PC-9 (cell line): ENCODE measurements at places on chromosomes 6 and 20.

- DNase-seq = no peak
These were observed 106.8 kb downstream of the CDK19 start for GRCh38 chr6:110708295-110708950.

GRCh38 chr20:52294106-52294628 lies 102.6 kb upstream of the ZFP64 start:
- DNase-seq = no peak

GRCh38 chr6:138307816-138308730 lies 69.6 kb upstream of the SMIM28 start:
- no peak for DNase-seq

DNA sequence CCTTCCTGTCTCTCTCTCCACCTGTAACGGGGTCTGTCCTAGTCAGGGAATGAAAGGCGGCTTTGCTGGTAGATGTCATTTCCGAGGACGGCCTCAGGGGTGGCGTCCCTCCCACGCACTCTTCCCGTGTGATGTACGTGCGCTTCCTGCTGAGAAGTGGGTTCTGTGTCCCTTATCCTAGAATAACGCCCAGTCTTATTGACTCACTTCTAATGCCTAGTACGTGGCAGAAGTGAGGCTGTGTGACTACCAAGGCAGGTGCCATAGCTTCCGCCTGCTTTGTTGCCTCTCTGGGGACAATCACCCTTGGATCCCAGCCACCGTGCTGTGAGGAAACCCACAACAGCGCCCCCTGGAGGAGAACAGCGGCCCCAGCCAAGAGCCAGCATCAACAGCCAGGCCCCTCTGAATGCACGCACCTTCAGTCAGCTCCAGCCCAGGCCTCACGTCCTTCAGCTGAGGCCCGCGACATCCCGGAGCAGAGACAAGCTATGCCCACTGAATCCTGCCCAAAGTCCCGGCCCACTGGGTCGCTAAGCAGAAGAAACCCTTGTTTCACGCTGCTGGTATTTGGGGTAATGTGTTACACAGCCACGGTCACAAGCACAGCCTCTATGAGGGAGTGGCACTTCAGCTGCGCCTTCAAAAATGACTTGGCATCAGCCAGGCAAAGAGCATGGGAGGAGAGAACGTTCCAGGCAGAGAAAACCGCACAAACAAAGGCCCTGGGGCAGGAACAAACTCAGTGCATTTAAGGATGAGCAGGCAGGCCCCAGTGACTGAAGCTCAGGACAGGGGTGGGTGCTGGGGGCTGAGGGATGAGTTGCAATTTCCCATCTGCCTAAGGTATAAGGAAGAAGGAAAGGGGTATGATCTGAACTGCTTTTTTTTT lies 224.2 kb downstream of the NFATC2 start:
- DNase-seq = no peak

DNA sequence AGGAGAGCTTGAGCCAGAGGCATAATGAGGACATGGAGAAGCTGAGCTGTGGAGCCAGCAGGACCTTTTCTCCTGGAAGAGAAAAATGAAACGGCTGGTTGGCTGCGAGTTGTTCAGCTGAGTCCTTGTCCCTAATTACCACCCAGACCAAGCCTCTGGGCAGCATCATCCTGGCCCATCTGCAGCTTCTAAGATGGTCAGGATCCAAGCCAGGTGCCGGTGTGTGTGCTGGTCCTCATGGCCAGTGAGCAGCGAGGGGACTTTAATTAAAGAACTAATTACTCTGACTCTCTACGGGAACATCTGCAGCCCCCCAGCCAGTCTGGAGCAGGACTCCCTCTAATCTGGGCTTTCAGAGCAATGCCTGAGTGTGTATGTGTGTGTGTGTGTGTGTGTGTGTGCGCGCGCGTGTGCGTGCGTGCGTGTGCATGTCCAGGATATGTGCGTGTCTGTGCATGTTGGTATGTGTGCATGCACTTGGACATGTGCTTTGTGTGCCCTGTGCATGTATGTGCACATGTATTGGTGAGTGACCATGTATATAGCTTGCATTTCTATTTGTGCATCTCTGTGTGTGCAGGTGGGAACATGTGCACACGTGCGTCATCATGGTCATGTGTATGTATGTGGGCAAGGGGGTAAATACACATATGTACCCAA lies 173.9 kb downstream of the DHX35 start:
- DNase-seq = no peak

DNA sequence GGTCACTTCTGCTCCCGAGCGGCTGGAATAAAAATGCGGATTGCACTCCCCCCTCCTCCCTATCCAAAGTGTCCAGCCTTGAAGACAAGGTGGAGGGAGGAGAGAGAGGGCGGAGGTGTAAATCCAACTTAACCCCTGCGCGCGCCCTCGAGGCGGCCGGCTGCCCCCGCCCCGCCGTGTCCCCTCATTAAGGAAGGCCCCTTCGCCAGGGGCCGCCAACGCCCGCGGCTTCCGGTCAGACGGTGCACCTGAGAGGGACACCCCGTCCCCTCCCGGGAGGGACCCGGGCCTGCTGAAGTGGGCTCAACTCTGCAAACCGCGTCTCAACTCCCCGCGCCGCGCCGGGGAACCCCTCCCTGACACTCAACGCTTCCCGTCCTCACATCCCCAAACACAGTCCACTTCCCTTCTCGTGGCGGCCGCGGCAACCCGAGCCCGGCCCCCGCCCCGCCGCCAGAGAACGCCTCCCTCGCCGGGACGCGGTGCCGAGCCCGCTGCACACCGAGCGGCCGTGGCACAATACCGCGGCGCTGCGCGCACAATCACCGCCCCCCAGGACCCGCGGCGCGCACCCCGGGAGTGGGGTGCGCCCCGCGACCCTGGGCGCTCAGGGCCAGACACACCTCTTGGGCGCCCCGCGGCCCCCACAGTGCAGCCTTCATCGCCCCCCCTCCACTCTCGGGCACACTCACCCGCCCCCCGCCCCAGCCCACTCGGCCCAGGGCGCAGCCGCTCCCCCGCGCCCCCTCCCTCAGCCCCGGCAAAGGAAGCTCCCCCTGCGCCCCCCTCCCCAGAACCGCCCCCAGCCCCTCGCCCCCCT lies 102.5 kb downstream of the NOL4L start:
- peak; percentile 34 for DNase-seq

GRCh38 chr6:6191476-6191875 lies 129.0 kb downstream of the F13A1 start:
- no peak for DNase-seq

DNA sequence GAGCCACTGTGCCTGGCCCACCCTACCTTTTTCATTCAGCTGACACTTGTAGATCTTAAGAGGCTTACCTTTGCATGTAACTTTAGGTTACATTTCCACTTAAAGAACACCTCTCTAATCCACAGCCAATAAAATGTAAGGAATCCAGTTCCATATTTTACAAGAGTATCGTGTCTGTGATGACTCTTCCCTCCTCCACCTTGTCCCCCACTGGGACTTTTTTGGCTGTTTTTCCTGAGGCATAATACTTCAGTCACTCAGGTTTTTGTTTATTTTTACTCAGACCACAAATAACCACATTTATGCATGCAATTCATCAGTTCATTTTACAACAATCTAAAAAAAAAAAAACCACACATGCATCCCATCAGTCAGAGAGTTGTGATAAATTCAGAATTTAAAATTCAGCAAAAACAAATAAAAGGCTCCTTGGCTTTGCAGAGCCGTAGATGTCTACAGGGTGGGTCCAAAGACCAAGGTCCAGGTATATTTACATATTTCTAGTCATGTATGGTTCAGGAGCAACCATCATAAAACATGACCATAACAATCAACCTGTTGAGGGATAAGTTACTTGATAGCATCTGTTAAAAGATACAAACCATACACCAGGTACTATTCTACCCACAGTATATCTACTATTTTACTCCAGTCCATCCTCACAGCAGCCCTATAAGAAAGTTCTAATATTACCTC lies 9.9 kb downstream of the ATXN1 start:
- DNase-seq = no peak

DNA sequence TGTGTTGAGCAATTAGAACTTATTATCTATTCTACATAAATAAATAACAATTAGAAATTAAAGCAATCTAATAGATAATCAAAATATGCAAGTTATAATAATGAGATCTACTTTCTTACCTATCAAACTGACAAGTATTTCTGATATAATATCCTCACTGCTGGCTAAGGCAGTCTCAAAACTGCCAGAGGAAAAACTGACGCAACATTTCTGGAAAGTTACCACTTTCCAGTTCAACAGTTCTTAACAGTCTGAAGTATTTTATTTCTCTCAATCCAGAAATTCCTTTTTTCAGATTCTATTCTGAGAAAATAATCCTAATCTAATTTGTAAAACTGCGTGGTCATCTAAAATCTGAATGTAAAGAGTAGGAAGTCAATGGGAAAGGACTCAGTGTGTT lies 121.0 kb downstream of the TRDN start:
- DNase-seq = no peak

- no peak for DNase-seq
These were observed 23.1 kb downstream of the FKBP5 start for GRCh38 chr6:35665573-35665972.

DNA sequence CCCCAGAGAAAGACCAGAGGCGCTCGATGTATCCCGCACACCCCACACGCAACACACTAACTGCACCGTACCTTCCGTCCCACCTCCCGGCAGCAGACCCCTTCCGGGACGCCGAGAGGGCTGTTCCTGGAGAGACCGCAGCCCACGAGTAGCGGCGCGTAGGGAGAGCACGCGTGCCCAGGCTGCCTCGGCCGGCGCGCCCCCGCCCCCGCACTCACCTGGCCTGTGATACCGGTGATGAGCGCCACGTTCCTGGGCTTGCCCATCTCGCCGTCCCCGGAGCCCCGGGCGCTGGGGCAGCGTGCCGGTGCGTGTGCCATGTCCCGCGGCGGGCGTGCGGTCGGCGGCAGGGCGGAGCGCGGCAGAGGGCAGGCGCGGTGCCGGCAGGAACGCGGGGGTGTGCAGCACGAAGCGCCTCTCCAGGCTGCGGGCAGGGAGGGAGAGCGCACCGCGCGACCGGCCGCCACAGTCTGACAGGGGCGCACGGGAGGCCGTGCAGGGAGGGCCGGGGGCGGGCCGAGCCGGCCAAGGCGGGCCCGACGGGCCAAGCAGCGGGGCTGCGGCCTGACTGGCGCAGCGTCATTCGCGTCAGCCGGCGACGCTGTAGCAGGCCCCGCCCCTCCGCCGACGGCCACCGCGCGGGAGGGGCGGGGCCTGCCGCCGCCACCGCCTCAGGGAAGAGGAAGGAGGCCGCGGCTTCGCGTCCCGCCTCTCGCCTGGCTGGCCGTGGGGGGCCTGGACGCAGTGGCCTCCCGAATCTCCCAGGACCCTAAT lies at the start of gene GMDS:
Gene GMDS, minus strand, starts transcription at position 503 of the 774 bp plus-strand sequence.
- DNase-seq = peak; percentile 87

DNA sequence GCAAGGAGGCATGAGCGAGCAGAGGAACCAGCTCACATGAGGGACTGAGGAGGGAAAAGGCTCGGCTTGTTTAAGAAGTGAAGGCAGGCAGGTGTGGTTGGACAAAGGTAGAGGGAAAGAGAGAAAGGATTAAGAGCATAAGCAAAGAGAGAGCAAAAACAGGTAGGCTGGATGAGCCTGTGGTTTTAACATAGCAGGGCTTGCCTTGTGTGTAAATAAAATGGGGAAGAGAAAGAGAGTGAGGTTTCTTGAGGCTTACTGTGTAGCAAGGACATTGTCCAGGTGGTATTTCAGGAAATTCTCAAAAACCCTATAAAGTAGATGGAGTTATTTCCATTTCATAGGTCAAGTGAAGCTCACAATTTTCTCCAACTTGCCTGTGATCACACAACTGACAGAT lies 93.9 kb upstream of the HDAC2 start:
- DNase-seq = no peak

- peak; percentile 49 for DNase-seq
These were observed 72.1 kb downstream of the PERP start for GRCh38 chr6:138035070-138035469.

DNA sequence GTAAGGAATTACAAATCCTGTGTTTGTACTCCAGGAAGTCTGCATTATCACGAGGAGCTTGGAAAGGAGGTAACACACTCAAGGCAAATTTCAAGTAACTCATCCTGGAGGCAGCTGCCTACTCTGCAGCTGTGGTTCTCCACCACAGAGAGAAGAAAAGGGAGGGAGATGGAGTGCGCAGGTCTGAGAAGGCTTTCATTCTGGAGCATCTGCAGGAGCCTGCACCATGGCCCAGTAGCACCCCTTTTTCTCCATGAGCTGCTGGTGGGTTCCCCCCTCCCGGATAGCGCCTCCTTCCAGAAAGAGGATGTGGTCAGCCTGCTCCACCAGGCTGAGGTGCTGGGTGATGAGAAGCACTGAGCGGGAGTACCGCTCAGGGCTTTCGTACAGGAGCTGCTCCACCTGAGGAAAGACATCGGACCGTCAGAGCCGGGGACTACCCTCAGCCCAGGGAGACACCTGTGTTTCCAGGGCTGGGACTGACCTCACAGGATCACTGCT lies 1.6 kb upstream of the PSMB8 start:
- no peak for DNase-seq

DNA sequence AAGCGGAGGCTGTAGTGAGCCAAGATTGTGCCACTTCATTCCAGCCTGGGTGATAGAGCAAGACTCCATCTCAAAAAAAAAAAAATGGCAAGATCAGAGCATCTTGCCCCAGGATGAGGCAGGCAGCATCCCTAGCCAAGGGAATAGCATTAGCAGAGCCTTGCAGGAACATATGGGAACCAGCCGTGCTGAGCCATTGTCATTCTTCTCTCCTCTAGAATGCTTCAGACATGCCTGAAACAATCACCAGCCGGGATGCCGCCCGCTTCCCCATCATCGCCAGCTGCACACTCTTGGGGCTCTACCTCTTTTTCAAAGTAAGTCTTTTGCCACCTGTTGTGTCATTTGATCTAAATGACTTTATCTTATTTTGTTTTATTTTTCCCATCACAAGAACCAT lies 13.0 kb downstream of the HM13 start:
- no peak for DNase-seq

GRCh38 chr20:36848078-36848660 lies 27.8 kb upstream of the TLDC2 start:
- DNase-seq = no peak

- DNase-seq = no peak
These were observed 414.9 kb downstream of the KIF16B start for GRCh38 chr20:16158090-16158975.

GRCh38 chr6:105458551-105458950 lies 55.7 kb upstream of the PREP start:
- DNase-seq = no peak

- no peak for DNase-seq
These were observed 7.7 kb upstream of the MYB start for GRCh38 chr6:135173242-135173988.

DNA sequence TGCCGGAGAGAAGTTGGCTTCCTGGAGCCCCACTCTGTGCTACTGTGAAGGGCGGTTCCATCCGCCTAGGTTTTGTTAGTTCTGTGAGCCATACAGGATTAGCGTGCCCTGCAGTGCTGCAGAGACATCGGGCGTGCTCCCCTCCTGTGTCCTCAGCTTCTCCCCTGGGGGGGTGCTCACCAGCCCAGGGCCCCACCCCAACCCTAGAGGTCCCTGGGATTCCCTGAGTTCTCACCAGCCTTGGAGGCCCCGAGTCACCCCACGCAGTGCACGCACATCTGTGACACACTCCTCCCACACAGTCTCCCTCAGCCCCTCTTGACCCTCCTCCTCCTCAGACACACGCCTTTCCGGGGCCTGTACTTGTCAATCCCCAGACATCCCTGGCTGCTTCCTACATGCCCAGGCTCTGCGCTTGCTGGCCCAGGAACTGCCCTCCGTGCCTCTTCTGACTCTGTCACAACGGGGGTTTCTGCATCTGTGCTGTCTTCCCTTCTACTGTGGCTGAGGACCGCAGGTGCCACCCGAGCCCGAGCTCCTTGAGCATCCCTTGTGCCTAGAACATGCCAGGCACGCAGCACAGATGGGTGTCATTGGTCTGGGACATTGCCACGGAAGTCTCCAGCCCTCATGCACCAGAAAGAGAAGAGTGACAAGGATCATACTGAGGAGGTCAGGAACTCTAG lies 123.2 kb upstream of the RPS6KA2 start:
- no peak for DNase-seq

- DNase-seq = no peak
These were observed 143.2 kb upstream of the SNX9 start for GRCh38 chr6:157679605-157680580.
